Activated CD4-positive, CD25-positive, alpha-beta regulatory T cell (primary cell): ENCODE measurements at places on chromosomes 6 and 20.
A peak's percentile ranks its signal among the peaks of the same experiment; 100 is the strongest.

- no peak for DNase-seq
Measured at GRCh38 chr20:14553774-14554534, 216.5 kb upstream of the FLRT3 start.

- peak; percentile 36 for DNase-seq
Measured at GRCh38 chr6:4776493-4777393, 539 bp downstream of the CDYL start.

DNA sequence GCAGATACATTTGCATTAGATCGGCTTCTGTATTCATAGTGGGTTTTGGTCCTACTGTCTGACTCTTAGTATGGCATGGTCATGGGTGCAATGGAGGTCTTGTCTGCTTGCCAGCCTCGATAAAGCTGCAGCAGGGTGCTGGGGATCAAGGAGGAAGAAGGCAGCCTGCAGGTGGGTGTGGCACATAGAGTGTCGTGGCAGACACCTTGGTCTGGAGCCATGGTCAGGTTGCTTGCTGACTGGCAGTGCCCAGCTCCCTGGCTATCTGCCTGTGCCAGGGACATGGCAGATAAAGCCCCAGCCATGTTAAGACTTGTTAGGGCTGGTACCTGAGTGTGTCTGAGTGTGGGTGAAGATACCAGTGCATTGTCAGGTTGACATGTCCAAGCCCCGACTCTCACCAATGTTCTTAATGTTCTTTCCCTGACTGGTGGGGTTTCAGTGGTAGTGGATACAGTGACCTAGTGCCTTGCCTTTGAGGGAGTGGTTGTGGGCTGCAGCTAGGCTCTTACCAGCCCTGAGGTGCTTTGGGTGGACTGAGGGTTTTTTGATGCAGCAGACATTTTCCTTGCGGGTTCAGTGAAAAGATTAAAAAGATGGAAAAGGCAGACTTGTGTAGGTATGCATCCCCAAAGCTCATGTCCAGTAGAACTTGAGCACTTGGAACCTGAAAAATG, 1.8 kb downstream of the FAM83D start:
- no peak for DNase-seq

DNA sequence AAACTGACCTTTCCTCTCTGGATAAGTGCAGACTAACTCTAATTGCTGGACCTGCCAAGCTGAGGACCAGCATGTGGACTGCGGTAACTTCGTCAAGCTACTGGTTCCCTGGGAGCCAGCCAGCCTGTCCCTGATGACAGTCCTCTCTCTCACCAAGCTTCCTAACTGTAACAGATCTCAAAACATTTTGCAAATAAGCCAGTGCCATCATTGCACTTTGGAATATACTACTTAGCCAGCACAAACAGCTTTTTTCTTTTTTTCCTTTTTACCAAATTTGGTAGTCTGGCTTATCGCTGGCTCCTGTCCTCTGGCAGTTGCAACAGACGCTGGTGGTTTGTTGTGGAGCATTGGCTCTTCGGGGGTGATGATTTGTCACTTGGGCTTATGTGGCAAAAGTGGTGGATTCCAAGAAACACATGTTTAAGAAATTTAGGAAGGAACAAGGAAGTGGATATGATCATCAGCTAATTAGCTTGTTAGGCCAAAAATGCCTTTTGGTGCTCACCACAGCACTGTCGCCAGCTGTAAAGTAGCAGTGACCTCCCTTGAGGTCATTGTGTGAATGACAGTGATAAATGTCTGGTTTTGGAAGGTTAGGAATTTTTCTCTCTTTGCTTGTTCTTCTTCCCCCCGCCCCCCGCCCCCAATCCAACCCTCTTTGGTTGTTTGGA, 171.7 kb downstream of the CLIC5 start:
- no peak for DNase-seq

- no peak for DNase-seq
Measured at GRCh38 chr20:576156-576555, 32.6 kb upstream of the CSNK2A1 start.

- no peak for DNase-seq
Measured at GRCh38 chr20:35248641-35249475, 22.4 kb downstream of the MMP24 start.

GRCh38 chr6:147060636-147061035, 143.6 kb upstream of the STXBP5 start:
- DNase-seq, result no peak

DNA sequence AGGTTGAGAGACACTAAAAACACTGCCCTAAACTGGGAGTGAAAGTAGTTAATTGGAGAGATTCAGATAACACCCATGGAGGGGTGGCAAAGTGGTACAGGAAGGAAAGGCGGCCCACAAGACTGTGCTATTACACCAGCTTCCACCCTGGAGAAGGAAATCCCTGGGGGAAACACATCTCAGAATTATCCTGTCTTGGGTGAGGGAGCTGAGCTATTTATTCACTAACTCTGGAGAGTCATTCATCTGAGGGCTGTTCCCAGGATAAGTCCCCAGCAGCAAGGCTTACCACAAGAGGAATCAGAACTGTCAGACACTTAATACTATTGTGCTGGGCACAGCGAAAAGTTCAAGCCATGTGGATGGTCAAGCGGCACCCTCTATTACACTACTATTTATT, 9.9 kb downstream of the TBCC start:
- DNase-seq, result no peak

GRCh38 chr6:47701363-47701762, 3.0 kb downstream of the ADGRF4 start:
- DNase-seq, result no peak

GRCh38 chr6:107488174-107488874, 1.6 kb upstream of the SOBP start:
- no peak for DNase-seq

DNA sequence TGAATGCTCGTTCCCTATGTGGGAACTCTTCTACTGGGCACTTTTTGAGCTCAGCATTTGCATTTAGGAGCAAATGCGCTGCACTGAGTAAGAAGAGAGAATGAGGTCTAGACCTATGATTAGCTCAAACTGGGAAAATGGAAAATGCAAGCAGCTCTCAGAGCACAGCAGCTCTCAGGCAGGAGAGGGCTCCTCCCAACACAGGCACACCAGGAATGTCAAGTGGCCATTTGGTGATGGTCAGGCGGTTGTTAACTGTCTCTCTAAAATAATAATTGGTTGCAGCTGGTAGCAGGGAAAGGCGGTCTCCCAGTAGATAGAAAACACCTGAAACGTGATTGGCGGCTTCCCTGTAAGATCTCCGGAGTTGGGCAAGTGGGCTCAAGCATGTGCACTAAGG, 162.0 kb upstream of the ECI2 start:
- no peak for DNase-seq

- DNase-seq, result no peak
Measured at GRCh38 chr20:10718661-10719060, 44.9 kb upstream of the JAG1 start.

- peak; percentile 63 for DNase-seq
Measured at GRCh38 chr6:29723666-29724588, 693 bp downstream of the HLA-F start.

GRCh38 chr6:96876886-96877545, 20.7 kb downstream of the NDUFAF4 start:
- DNase-seq, result no peak

- peak; percentile 52 for DNase-seq
Measured at GRCh38 chr20:5078399-5078958, 41.3 kb downstream of the PCNA start.

GRCh38 chr20:10297684-10298240, 79.1 kb downstream of the SNAP25 start:
- DNase-seq, result no peak

DNA sequence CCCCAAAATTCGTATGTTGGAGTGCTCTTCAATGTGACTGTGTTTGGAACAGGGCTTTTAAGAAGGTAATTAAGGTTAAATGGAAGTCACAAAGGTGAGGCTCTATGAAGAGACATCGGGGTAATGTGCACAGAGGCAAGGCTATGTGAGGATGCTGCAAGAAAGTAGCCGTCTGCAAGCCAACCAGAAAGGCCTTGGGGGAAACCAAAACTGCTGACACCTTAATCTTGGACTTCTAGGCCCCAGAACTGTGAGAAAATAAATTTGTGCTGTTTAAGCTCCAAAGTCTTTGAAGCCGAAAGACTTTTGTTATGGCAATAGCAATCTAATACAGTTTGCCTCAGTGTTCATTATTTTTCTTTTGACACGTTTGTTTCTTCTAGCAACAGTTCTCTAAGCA, 2.4 kb upstream of the IRAK1BP1 start:
- DNase-seq, result no peak

GRCh38 chr6:14701946-14702345, 543.9 kb upstream of the JARID2 start:
- no peak for DNase-seq

DNA sequence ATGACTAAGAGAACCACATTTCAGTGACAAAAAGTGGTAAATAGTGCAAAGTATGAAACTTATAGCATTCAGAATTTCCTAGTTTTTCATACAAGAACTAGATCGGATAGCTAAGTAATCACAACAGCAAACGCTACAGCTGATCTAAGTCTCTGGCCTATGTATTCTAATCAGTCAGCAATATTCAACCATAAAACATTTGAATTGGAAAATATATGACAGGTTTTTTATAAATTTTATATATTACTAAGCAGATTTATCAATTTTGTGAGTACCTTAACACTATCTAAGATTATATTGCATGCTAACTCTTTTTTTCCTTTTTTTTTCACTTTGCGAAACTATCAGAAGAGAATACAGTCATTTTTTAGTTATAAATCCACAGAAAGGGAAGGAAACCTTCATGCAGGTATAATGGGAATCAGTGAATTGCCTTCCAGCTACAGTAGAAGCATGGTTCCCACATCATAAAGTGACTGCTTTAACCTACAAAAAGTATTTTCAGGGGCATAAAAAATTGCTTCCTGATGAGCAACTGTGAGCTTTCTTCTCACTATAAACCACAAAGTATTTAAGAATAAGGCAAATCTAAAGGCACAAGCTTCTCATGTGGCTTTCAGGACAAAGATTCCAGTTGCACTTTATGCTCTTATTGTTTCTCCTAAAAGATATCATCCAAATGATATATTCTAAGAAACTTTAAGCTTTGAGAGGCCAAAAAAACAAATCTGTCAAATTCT, 74.0 kb upstream of the GJE1 start:
- no peak for DNase-seq

- no peak for DNase-seq
Measured at GRCh38 chr20:38770546-38770945, 22.3 kb downstream of the ACTR5 start.

DNA sequence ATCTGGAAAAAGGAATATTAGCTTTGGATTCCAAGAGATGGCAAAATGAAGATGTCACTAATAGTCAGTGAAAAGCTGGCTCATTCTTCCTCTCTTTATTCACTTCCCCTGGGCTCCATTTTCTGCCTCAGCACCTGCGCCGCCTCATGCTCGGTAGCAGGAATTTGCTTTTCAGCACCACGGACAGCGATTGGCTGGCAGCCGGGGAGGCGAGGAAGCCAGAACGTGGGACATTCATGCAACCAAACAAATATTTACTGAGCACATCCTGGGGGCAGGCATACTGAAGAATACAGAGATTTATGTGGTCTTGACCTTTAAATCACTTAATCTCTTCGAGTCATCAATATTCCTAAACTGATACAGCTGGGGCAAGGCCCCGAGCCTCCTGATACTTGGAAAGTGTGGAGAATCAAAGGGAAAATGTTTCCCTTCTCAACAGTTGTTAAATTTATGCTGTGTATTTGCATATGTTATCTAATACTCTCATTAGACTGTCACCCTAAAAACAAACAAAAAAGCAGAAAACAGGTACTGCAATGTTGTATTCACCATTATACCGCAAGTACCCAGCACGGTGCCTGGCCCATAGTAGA, 12.1 kb upstream of the PDYN start:
- peak; percentile 17 for DNase-seq

- no peak for DNase-seq
Measured at GRCh38 chr6:14281811-14282660, 164.5 kb downstream of the CD83 start.

- no peak for DNase-seq
Measured at GRCh38 chr6:105868823-105869460, 217.2 kb upstream of the PRDM1 start.

- DNase-seq, result no peak
Measured at GRCh38 chr6:105199711-105200110, 19.9 kb upstream of the POPDC3 start.

DNA sequence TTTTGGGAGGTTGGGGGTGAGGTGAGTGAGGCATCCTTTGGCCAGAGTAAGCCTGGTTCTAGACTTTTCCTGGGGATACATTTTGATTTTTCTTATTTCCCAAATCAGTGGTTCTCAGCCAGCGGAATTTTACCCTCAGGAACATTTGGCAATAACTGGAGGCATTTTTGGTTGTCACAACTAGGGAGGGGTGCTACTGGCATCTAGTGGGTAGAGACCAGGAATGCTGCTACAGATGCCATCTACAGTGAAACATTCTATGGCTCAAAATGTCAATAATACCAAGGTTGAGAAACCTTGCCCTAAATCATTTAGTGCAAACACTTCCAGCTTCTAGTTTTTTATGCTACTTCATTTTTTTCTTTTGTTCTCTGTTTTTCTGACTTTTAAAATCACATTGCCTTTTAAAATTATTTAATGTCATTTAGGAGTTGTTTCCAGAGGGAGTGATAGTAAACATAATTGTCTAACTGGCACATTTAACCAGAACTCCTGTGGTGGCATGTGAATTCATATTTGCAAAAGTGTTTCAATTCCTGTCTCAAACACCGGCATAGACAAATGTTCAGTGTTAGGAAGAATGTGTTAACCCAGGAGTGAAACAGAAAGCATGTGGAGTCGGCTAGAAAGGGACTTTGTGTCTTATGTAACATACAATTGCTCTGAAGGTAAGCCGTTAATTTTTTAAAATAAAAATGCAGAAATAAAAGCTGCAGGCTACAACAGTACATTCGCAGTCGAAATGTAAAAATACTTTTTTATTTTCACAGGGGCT, 59.0 kb downstream of the QRSL1 start:
- no peak for DNase-seq

DNA sequence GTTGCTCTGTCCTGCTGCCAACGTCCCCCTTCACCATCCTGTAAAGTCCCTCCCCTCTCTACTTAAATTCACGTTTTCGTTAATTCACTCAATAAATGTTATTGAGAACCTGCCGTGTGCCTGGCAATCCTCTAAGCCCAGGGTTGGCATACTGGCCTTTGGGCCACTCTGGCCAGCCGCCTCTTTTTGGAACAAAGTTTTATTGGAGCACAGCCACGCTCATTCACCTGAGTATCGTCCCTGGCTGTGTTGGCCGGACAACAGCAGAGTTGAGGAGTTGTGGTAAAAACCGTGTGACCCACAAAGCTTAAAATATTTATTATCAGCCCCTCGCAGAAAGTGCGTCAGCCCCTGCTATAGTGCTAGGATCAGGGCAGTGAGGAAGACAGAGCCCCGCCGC, 54.7 kb upstream of the TMEM181 start:
- DNase-seq, result no peak

GRCh38 chr6:104522533-104522932, 337.2 kb downstream of the HACE1 start:
- DNase-seq, result no peak

- DNase-seq, result no peak
Measured at GRCh38 chr6:113281431-113281830, 575.7 kb upstream of the MARCKS start.
